NB4 (cell line): ENCODE measurements at places on chromosomes 5 and 9.
A peak's percentile ranks its signal among the peaks of the same experiment; 100 is the strongest.

- DNase-seq, result peak; percentile 85
These were observed 51.2 kb upstream of the TESK1 start for GRCh38 chr9:35553670-35554543.

DNA sequence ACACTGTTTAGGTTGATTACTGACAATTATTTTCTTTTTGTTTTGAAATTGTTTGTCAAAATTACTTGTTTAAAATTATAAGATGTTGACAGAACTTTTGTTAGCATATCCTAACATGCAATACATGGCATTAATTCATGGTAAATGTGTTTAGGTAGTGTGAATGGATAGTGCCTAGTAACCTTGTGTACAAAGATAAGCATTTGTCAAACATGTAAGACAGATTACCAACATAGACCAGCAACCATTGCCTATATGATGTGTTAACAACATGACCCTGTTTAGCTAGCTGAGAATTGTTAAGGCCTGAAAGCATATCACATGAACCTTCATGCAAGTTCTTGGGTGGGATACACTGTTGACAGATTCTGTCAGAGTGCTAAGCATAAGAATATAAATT lies 13.4 kb downstream of the MAN2A1 start:
- no peak for DNase-seq

GRCh38 chr5:161925960-161926359 lies 78.0 kb downstream of the GABRA1 start:
- DNase-seq, result peak; percentile 7

- no peak for DNase-seq
These were observed 8.2 kb upstream of the TYRP1 start for GRCh38 chr9:12684974-12685373.

GRCh38 chr5:87877023-87877422 lies 391.6 kb downstream of the TMEM161B start:
- no peak for DNase-seq

- DNase-seq, result no peak
These were observed 18.0 kb downstream of the FAM193B start for GRCh38 chr5:177536386-177536785.

GRCh38 chr9:129176701-129177442 lies 1.2 kb downstream of the IER5L start:
- DNase-seq, result peak; percentile 49

DNA sequence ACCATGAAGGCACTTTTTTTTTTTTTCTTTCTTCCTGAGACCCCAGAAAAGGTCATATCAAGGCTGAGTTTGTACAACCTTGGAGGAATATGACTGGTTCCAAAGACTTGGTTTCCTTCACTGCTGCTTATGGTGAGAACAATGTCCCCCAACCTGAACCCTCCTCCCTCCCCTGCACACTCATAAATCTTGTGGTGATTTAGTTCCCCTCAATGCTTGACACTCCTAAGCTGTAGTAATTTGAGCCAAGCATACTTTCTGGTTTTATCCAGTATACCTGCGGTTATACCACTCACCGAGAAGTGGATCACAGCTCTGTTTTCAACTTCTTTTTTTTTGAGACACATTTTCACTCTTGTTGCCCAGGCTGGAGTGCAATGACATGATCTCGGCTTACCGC lies 149.9 kb upstream of the KLF4 start:
- DNase-seq, result no peak

DNA sequence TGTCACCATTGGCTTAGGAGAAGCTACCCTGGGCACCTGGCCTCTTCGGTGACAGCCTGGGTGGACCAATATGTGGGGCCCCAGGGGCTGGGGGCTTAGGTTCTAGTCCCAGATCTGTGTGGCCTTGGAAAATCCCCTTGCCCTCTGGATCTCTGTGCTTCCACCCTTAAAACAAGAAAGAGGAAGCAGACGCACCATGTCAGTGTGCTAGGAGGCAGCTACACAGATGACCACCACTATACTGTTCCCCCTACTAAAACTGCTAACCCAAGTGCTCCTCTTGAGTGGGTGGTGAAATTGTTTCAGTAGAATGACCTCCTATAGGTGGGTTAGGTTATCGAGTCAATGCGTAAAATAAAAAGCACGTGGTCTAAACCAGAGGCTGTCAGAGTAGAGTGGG lies 31.0 kb downstream of the AFAP1L1 start:
- DNase-seq, result peak; percentile 35

GRCh38 chr9:88660611-88661010 lies 125.6 kb downstream of the NXNL2 start:
- peak; percentile 51 for DNase-seq

GRCh38 chr5:137372016-137372772 lies 126.9 kb downstream of the SPOCK1 start:
- no peak for DNase-seq

DNA sequence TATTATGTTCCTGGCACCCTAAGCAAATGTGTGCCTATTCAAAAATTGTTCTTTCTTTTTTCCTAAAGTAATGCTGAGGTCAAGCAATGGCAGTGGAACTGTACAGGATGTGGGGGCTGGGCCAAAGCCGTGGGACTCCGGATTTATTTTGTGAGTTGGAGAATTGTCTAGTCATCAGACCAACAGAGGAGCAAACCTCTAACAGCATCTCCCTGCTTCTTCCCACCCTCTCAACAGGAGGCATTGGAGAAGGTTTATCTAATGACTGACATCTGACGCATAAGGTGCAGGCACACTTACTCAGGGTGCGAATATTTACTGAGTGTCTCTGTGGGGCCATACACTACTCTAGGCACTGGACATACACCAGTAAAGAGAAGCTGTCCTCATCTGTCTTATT lies 38.6 kb downstream of the MARCHF11 start:
- DNase-seq, result no peak

- peak; percentile 80 for DNase-seq
These were observed at the start of gene LHX2 for GRCh38 chr9:124011460-124012301. Gene LHX2 (plus strand): TSS chr9:124011768. CDS start chr9:124012349, 581 bp downstream.

GRCh38 chr9:108395421-108395820 lies 460.4 kb downstream of the ACTL7B start:
- no peak for DNase-seq

DNA sequence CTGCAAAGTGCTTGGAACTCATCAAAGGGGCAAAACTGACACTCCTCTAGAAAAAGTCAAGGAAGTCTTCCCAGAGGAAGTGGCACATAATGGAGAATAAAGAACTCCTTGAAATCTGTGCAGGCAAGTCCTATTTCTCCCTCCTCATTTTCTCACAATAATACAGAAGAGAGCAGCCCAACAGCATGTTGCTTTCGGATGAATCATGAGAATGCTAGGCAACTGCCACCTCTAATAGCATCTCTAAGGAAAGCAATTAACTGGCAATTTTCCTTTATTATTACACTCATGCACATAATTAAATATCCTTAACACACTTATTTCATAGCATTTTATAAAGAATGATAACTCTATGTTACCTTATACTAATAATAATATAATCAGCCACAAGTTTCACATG lies 122.2 kb upstream of the PTGER4 start:
- no peak for DNase-seq

DNA sequence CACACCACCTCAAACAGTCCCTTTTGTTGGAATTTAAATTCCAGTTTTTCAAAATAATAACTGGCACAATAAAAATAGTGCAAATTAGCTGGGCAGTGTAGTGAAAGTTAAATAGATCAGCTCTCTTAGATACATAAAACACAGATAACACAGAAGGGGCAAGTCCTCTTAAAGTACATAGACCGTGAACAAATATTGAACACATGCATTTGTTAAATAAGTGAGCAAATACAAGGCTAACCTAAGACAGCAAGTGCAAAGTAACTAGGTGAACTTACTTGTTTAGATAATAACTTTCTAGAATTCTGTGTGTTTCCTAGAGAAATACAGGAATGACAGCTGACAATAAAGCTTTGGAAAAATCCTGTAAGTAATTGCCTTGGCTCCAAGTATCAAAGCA lies 280.1 kb downstream of the DOCK8 start:
- DNase-seq, result no peak

- peak; percentile 4 for DNase-seq
These were observed 10.6 kb upstream of the LHX2 start for GRCh38 chr9:124000784-124001457.

- no peak for DNase-seq
These were observed 48.9 kb downstream of the ADRB2 start for GRCh38 chr5:148875205-148875875.

GRCh38 chr9:16064771-16065170 lies 511.9 kb downstream of the CCDC171 start:
- DNase-seq, result no peak

GRCh38 chr5:96962540-96962991 lies 26.7 kb downstream of the LNPEP start:
- peak; percentile 36 for DNase-seq

- DNase-seq, result no peak
These were observed 116.5 kb upstream of the ATP10B start for GRCh38 chr5:160968480-160968879.

DNA sequence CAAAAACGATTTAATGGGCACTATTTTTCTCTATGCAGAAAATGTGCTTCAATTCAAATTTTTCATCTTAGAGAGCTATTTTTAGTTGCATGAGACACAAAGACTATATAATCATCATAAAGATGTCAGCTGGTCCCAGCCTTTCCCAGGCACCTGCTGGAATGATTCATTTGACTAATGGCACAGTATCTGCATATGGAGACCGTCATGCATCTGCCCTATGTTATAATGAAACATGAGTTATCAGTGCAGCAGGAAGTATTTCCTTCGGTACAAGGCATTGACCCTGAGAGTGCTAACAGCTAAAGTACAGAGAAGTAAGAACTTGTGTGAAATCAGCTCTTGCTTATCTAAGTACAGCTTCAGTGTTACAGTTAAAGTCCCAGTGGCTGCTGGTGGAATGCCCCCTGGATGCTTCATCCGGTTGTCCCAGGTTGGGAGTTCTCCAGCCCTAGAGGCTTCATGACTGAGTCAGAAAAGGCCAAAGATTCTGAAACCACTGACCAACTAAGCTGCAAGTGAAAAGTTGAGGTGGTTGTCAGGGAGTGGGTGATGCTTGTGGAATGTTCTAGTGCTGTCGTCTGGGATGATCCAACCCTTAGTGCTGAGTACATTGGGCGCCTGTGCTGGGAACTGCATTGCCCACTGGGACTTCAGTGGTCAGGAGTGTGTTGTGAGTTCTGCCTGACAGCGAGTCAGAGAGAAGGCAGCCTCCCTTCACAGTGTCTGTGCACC lies 57.2 kb downstream of the MTRR start:
- DNase-seq, result no peak

DNA sequence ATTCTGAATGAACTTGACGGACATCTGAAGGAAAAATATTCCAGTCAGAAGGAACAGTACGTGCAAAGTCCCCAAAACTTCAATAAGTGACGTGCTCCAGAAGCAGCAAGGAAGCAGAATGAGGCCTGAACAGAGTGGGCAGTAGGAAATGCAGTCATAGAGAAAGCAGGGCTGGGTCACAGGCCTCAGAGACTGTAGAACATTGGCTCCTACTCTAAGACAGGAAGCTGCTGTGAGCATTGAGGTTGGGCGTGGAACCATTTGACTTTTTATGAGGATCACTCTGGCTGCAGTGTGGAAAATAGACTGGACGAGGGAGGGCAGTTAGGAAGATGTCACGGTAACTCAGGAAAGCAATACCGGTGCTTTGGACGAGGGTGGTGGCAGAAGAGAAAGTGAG lies 64.0 kb downstream of the DOCK8 start:
- peak; percentile 51 for DNase-seq

- DNase-seq, result no peak
These were observed 1.1 kb downstream of the GRM6 start for GRCh38 chr5:178993955-178994579.

GRCh38 chr5:159449925-159450324 lies 119.6 kb upstream of the IL12B start:
- DNase-seq, result no peak

DNA sequence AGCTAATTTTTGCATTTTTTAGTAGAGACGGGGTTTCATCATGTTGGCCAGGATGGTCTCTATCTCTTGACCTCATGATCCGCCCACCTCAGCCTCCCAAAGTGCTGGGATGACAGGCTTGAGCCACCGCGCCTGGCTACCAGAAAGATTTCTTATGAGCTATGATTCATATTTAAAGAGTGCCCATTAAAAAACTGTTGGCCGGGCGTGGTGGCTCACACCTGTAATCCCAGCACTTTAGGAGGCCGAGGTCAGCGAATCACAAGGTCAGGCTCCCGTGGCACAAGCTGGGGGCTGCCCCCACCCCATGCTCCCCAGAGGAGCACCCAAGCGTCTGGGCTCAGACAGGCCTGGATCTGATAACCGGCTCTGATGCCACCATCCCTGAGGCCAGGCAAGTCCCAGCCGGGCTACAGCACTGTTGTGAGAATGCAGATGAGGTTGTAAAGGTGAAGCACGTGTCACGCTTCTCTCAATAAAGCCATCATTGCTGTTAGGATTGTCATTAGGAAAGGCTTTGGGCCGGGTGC lies 13.9 kb downstream of the QRFP start:
- DNase-seq, result no peak

GRCh38 chr9:36842560-36843530 lies 191.2 kb downstream of the PAX5 start:
- DNase-seq, result peak; percentile 73

- DNase-seq, result no peak
These were observed 76.1 kb upstream of the OTULINL start for GRCh38 chr5:14505310-14506139.

DNA sequence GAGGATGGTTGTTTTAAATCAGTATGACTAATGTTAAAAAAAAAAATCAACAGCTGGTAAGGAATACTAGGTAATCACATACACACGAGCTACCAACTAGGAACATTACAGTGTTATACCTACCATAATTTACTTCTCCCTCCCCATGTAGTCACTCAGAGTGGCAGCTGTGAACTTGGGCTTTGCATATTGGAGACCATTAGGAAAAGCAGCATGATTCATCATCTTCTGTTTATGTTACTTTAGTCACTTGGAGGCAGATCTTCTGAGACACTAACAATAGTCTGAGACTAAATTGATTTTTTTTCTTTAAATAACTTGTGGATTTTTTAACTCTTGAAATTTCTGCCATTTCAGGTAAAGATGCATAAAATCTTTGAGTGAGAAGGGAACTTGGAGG lies 141.5 kb upstream of the NR4A3 start:
- DNase-seq, result no peak

DNA sequence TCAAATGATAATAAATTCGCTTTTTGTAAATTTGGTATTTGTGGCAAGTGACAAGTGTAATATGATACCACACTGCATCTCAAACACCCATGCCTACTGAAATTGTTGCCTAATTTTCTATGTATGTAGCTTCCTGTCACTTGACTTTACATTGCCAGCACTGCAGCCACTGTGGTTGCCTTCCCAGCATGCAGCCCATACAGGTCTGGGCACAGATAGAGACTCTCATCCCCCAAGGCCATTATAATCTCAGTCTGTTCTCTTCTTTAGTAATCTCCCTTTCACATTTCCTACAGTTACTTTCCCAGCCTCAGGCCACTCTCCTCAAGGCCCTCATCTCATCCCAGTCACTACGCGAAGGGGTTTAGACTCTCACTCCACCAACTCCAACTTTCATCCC lies 1200.6 kb downstream of the PTPRD start:
- peak; percentile 13 for DNase-seq

GRCh38 chr5:67297376-67297775 lies 100.8 kb upstream of the CD180 start:
- DNase-seq, result no peak

DNA sequence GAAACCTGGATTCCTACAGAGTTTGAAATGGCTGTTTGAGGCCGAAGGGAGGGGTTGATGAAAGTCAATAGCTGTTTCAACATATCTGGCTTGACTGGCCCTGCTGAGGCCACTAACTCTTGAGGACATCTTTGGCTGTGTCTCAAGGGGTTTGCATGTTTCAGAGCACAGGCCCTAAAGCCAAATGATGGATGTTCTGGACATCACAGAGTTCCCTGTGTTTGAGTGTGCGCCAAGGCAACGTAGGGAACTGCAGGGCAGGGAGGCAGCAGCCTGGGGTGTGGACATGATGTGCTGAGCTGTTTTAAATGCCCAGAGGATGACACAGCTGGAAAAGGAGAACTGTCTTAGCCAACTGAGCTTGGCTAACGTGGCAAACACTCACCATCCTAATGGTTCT lies 89.6 kb downstream of the RAPGEF1 start:
- peak; percentile 51 for DNase-seq
